ENCODE measurements at places on chromosomes 16 and 17.

- peak; percentile 87 for DNase-seq
Observed at GRCh38 chr17:48121923-48122664, 14.5 kb downstream of the SNX11 start.

DNA sequence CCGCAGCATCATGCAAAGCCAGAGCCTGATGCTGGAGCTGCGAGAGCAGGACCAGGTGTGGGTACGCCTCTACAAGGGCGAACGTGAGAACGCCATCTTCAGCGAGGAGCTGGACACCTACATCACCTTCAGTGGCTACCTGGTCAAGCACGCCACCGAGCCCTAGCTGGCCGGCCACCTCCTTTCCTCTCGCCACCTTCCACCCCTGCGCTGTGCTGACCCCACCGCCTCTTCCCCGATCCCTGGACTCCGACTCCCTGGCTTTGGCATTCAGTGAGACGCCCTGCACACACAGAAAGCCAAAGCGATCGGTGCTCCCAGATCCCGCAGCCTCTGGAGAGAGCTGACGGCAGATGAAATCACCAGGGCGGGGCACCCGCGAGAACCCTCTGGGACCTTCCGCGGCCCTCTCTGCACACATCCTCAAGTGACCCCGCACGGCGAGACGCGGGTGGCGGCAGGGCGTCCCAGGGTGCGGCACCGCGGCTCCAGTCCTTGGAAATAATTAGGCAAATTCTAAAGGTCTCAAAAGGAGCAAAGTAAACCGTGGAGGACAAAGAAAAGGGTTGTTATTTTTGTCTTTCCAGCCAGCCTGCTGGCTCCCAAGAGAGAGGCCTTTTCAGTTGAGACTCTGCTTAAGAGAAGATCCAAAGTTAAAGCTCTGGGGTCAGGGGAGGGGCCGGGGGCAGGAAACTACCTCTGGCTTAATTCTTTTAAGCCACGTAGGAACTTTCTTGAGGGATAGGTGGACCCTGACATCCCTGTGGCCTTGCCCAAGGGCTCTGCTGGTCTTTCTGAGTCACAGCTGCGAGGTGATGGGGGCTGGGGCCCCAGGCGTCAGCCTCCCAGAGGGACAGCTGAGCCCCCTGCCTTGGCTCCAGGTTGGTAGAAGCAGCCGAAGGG, 24.2 kb downstream of the C1QTNF1 start:
- DNase-seq = no peak

- DNase-seq = no peak
Observed at GRCh38 chr16:54847207-54847606, 83.5 kb upstream of the IRX5 start.

GRCh38 chr17:41627316-41628072, 3.1 kb upstream of the KRT17 start:
- no peak for DNase-seq

GRCh38 chr17:50356418-50356817, 10.5 kb downstream of the XYLT2 start:
- no peak for DNase-seq
